ENCODE measurements at places on chromosomes 5 and 9.
A peak's percentile ranks its signal among the peaks of the same experiment; 100 is the strongest.

GRCh38 chr5:144275329-144275728 is 104.7 kb downstream of the KCTD16 start:
- DNase-seq = no peak

DNA sequence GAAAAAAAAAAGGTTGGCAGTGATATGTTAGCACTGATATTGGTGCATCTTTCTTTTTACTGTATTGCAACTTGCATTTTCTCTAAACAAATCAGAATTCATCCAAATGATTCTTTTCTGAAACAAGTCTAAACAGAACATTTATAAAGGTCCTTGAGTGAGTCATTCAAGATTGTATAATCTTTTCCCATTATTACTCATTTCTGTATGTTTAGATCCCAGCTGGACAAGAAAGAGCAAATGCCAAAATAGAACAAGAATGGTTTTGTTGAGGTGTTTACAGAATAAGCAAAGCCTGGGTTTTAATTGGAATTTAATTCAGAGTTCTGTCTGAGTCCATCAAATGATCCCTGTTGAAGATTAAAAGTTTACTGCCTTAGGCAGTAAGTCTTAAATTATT is 112.3 kb downstream of the VCAN start:
- no peak for DNase-seq

DNA sequence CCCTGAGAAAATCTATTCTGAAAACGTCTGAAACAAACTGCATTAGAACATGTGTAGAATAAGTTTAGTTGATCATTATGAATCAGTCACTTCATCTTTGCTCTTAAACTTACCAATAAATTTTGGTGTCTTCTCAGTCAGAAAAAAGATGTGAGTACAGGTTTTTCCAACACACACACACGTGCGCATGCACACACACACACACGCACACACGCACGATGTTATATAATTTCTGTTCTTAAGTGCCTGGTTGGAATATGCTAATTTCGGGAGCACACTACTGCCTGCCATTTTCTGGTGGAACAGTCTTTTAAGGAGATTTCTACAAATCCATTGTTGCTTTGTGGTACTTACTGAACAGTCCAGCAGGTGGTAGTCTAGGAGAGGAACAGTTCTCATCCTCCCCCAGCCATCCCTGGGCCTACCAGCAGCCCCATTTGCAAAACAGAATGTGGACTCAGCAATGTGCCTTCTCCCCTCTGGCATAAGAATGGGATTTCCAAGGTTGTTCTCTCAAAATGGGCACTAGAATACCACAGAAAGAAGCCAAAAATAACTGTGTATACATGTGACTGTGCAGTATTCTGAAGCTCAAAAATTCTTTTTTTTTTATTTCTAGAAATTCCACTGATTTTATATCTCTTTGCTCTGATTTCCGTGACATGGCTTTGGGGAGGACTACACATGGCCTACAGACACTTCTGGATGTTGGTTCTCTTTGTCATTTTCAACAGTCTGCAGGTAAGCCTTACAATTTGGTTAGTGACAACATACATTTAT is 281.3 kb downstream of the ARRDC3 start:
- peak; percentile 79 for DNase-seq

DNA sequence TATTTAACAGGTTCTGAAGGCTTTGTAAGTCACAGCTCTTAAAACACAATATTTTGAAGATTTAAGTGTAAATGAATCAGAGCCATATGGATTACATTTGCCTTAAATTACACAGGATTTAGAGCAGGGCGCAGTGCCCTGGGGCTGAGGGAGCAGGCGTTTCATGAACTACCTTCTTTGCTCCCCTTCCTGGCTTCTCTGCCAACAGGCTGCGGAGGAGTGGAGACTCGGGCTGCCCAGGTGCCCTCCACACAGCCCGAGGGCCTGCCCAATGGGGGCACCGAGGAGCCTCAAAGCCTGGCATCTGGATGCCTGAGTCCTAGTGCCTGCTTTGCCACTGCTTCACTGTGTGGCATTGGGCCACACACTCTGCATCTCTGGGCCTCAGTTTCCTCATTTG is 90.6 kb upstream of the HAND1 start:
- no peak for DNase-seq

DNA sequence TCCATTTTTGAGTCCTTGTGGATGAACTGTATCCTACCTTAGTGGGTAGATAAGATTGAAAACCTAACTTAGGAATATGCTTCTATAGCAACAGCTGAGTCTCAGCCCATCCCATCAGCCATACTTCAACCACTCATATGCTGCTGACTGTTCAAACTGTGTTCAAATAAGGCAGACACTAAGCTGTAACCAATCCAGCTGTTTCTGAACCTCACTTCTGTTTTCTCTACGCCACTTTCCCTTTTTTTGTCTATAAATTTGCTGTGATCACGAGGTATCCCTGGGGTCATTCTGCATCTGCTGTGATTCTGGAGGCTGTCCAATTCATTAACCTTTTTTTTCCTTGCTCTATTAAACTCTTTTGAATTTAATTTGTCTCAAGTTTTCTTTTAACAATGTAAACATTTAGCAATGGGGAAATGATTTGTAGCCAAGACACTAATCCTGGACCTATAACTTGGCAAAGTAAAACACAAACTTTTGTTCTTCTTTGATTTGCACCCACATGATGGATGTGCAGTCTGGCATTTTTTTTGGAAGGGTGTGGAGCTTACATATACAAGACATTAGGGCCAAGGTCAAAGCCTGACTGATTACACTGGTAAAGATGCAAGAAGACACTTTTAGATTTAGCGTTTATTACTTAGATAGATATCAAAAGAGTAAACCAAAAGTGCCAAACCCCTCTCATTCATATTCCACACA is 14.9 kb upstream of the SCGB3A2 start:
- no peak for DNase-seq

GRCh38 chr5:57745029-57745428 is 262.4 kb upstream of the ACTBL2 start:
- no peak for DNase-seq

GRCh38 chr9:127267793-127268525 is 3.4 kb downstream of the GARNL3 start:
- no peak for DNase-seq

DNA sequence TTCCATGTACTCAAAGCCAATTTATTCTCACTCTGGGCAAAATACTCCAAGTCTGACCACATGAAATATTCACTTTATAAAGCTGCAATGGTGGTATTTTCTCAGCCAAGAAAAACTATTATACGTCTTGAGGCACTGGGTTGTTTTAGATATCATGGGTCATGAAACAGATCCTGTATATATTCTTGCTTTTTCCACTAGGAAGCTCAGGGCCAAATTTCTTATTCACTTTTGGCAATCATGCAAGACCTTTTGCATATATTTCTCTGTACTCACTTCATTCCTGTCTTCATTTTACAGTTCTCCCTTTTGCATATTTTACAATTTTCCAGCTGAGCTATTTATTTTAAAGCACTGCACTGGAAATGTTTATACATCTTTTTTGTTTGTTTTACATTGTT is 49.8 kb downstream of the GABBR2 start:
- DNase-seq = no peak

DNA sequence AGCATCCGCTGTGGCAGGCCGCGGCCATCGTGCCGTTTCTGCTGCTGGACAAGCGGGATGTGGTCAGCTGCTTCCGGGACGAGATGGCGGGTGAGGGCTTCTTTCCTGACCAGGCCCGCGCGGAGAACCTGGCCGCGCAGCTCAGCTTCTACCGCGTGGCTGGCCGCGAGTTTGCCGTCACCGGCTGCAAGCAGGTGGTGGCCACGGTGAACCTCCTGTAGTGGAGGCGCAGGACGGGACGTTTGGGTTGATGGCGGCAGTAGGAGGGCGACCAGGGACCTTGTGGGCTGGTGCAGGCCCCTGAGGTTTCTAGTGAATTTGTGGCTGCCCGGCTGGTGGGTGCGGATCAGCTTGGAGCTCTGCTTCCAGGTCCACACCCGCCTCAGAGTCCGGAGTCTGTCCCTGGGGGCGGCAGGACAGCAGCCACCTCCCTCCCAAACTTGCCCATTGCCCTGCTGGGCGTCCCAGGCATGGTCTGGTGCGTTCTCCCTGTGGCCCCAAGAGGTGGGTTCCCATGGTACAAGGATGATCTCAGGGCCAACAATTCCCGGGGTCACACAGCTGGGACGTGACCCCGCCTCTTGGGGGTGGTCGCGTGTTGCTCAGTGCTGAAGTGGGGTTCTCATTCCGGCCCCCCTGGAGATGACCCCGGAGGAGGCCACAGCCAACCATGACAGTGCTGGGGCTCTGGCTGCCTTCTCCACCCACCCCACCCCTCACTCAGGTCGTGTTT is 2.4 kb downstream of the TOR4A start:
- no peak for DNase-seq

- DNase-seq = no peak
These were observed 64.6 kb downstream of the GPR21 start for GRCh38 chr9:123098096-123098459.

DNA sequence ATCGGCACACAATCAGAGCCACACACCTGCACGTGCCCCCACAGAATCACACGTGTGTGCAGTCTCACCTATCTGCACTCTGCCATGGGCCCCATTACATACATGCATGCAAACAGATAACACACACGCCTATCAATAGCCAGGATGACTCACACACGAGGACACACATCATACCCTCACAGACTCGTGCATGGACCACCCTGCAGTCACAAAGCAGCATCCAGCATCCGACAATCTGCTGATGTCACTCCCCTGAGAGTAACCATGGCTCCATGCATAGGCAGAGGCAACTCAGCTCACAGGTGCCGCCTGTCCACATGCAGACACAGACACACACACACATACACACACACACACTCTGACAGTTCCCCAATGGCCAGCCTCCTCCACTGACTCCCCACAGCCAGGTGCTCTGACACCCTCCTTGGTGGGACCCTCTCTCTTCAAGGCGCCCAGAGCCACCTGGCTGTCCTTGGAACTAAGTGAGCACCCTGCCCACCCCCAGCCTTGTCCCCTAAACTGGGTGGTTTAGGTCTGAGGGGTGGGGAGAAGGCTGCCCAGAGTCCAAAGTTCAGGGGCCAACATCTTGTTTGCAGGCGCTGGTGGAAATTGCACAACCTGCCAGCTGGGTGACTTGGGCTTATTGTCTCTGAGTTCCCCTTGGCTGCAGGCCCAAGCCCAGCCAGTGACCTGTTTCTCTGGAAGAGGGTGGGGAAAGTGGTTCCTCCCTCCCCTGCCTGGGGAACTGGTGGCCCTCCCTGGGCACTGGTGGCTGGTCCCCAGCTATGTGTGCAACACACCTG is 34.6 kb upstream of the NEK6 start:
- no peak for DNase-seq

- DNase-seq = no peak
These were observed 1.7 kb downstream of the GFM2 start for GRCh38 chr5:74765201-74765600.

DNA sequence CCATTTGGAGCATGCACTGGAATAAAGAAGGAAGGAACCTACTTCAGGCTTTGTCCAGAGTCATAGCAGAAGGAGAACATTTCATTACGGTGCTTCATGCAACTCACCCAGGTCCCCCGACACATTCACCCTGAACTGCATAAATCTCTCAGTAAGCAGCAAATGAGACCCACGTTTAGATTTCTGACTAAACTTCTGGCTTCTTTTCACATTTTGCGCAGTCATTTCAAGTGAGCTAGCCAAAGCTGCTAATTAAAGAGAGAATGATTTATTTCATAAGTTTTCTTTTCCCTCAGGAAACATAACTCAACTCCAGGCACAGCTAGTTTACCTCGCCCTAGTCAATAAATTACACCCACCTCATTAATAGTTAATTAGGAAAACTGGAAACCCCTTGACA is 88.6 kb upstream of the GAS1 start:
- DNase-seq = no peak

GRCh38 chr5:79743846-79744605 is 54.4 kb downstream of the CMYA5 start:
- no peak for DNase-seq

DNA sequence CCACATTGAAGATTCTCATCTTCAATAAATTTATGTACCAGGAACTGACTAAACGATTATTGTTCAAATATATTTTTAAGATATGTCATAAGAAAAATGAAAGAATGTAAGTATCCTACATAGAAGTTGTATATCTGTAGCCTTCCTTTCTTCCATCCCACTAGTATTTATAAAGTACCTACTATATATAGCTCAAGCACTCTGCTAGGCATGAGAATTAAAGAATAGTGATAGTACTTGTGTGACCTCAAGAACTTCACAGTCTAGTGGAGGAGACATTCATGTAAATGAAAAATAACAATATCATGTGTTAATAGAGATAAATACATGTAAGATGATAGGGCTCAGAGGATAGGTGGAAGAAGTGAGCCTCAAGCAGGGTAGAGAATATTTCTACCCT is 201.0 kb upstream of the HMHB1 start:
- DNase-seq = no peak

GRCh38 chr5:136225796-136226195 is 32.8 kb upstream of the SMIM32 start:
- no peak for DNase-seq

GRCh38 chr5:65651144-65651543 is 26.3 kb downstream of the SHLD3 start:
- no peak for DNase-seq

DNA sequence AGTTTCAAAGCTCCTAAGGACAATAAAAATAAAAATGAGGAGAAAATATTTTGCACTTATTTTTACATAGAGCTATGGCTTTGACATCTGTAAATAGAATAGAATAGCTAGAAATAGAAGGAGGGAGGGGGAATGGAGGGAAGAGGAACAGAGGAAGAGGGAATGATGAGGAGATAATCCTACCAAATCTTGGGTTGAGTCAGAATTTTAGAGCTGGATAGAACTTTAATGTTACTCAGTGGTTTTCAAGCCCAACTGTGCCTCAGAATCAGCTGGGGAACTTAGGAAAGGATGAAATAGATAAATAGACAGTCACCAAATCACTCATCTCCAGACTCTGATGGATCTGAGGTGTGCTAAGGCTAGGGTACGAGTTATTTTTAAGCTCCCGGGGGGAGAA is 190.3 kb upstream of the FREM1 start:
- no peak for DNase-seq

GRCh38 chr5:15285901-15286583 is 213.9 kb upstream of the FBXL7 start:
- DNase-seq = no peak

DNA sequence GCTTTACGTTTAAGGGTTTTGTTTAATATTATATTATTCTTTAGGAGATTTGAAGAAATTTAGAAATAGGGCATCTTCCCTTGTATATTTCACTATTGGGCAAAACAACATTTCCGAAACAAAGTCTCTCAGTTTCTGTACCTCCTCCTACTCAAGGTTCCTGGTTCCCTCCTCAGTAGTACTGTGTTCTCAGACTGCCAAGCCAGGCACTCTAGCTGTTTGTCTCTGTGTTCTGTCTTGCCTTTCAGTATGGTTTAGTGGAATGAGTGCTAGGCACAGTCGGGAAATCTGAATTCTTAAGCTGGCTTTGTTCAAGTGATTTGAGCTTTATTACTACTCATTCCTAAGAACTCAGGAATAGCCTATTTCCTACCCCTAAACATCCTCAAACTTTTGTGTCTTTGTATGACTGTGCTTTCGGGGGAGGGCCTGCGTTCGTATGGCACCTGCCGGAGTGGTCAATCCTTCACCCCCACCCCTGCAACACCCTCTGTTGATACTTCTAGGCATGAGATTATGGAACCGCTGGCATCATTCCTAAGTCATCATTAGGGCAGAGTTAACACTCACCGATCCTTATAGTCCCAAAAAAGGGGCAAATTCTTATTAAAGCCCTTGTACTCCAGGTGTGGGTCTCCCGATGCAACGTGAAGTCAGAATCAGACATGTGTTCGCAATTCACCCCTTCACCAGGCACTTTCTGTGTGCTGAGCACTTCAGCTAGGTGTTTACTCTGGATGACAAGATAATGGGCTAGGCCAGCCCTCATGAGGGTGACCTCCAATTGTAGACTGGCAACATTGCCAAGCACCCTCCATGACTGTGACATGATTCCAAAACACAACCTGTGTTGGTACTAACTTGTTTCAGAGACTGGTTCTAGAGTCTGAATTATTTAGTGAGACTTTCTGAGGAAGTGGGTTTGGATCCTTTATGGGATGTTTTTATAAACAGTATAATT is 24.5 kb downstream of the SNX18 start:
- DNase-seq = no peak

Measured in D341Med (cell line).